B cell (primary cell): ENCODE measurements at places on chromosomes 3 and 15. TPM values are rescaled to one million over a fixed set of nuclear protein-coding genes. Genes with fewer than 3 reads are reported as not detected.

The LSAMP gene
- polyA plus RNA-seq: not detected in 2 replicates

The MST1R gene
- 0.92 and 1.7 TPM in 2 replicates for polyA plus RNA-seq

The MAGEL2 gene
- polyA plus RNA-seq: not detected in 2 replicates

The CHL1 gene
- 5.4 and 6.2 TPM in 2 replicates for polyA plus RNA-seq

DNA sequence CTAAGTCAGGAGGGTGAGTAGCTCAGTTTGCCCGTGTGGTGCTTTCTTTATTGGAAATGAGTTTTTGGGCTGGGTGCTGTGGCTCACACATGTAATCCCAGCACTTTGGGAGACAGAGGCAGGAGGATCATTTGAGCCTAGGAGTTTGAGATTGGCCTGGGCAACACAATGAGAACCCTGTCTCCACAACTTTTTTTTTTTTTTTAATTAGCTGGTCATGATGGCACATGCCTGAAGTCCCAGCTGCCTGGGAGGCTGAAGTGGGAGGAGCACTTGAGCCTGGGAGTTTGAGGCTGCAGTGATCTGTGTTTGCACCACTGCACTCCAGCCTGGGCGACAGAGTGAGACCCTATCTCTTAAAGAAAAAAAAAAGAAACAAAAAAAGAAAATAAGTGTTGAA is 174.9 kb downstream of the NSMCE3 start:
- no peak for DNase-seq
- H3K4me1 ChIP-seq: no peaks in the 10 kb centered on the region
- H3K27me3 ChIP-seq: no peaks in the 10 kb centered on the region
- no peaks in the 10 kb centered on the region for H3K36me3 ChIP-seq
- H3K27ac ChIP-seq: no peak overlapping the region

DNA sequence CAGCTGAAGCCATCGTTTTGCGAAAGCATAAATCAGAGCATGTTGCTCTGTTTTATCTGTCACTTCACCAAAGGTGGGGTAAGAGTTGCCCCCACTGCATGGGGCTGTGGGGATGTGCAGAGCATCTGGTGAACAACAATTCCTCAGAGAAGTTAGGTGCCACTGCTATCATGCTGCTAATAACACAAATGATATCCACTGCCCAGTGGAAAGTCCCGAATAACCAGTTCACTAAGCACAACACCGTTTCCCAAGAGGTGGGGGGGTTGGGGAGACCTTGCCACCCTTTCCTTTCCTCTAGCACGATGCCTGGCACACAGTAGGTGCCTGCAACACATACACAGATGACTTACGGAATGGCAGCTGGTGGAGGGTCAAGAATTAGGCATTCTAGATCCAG is 38.6 kb downstream of the FAM3D start:
- peaks cover 5% of the 10 kb centered on the region for H3K4me1 ChIP-seq
- H3K4me3 ChIP-seq: no peak overlapping the region
- H3K27me3 ChIP-seq: no peaks in the 10 kb centered on the region
- H3K36me3 ChIP-seq: no peaks in the 10 kb centered on the region
- DNase-seq: no peak

DNA sequence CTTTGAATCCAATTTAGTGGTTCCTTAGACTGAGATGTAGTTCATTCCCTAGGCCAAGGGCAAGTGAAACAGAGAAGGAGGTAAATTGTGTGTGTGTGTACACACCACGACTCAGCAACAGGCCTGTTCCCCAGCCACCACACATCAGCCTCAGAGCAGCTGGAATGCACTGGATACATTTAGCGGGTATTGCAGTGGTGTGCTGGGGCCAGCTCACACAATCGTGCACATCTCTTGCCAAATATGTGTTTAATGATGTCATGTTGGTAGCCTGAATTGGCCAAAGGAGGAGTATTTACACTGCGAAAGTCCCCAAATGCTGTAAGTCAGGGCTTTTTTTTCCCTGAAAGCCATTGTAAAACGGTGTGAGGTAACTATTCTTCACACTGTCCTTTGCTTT is 82.3 kb downstream of the RBPMS2 start:
- DNase-seq: no peak
- H3K4me1 ChIP-seq: peaks cover 40% of the 10 kb centered on the region
- peaks cover 33% of the 10 kb centered on the region for H3K36me3 ChIP-seq
- H3K27ac ChIP-seq: peak overlapping the region; percentile 90
- H3K4me3 ChIP-seq: no peak overlapping the region
- H3K27me3 ChIP-seq: no peaks in the 10 kb centered on the region

GRCh38 chr3:157572559-157573270 is 69.5 kb upstream of the VEPH1 start:
- no peak overlapping the region for H3K4me3 ChIP-seq
- DNase-seq: peak; percentile 35
- no peaks in the 10 kb centered on the region for H3K36me3 ChIP-seq
- H3K27me3 ChIP-seq: peaks cover 3% of the 10 kb centered on the region

DNA sequence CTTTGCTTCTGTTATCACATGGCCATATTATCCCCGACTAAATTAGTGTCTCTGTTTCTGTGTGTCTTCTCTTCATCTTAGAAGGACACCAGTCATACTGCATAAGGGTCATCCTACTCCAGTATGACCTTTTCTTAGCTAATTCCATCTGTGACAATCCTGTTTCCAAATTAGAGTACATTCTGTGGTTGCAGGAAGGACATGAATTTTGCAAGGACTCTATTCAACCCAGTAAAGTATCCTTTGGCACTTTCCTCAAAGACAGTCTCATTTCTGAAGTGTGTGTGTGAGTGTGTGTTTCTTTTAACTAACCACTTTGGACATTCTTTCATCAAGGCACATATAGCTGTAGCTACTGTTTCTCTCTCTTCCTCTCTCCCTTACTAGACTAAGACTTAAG is 15.2 kb upstream of the MME start:
- no peak overlapping the region for H3K27ac ChIP-seq
- H3K4me1 ChIP-seq: no peaks in the 10 kb centered on the region
- H3K4me3 ChIP-seq: no peak overlapping the region
- no peak for DNase-seq
- no peaks in the 10 kb centered on the region for H3K27me3 ChIP-seq

GRCh38 chr15:63402498-63403253 is 21.0 kb upstream of the CA12 start:
- H3K4me3 ChIP-seq: no peak overlapping the region
- DNase-seq: peak; percentile 55

- no peak overlapping the region for H3K27ac ChIP-seq
- no peaks in the 10 kb centered on the region for H3K4me1 ChIP-seq
- H3K27me3 ChIP-seq: no peaks in the 10 kb centered on the region
These were observed 17.6 kb upstream of the APOD start for GRCh38 chr3:195601382-195601781.

DNA sequence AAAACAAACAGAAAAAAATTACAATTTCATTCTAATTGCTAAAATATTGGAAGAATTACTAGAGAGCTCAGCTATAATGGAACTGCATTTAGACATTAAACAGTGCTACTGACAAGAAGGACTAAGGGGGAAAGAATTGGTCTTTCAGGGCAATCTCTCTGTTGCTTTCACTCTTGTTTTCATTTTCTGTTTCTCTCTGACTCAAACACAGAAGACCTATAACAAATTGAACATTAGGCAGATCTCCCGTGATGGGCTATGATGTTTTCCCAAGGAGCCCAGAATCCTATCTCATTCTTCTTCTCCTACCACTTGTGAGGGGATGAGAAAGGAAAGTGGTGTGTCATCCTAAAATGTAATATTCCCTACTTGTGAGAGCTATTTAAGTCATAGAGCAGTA is 358.0 kb upstream of the TGFBR2 start:
- H3K27ac ChIP-seq: no peak overlapping the region
- no peaks in the 10 kb centered on the region for H3K4me1 ChIP-seq
- H3K4me3 ChIP-seq: no peak overlapping the region
- H3K27me3 ChIP-seq: no peaks in the 10 kb centered on the region
- peak; percentile 17 for DNase-seq

The SPG11 gene
- polyA plus RNA-seq: 134 and 159 TPM in 2 replicates

- H3K27me3 ChIP-seq: no peaks in the 10 kb centered on the region
- peaks cover 3% of the 10 kb centered on the region for H3K4me1 ChIP-seq
- DNase-seq: no peak
These were observed 17.6 kb downstream of the EXOSC7 start for GRCh38 chr3:44993471-44994205.

- no peak for DNase-seq
- no peaks in the 10 kb centered on the region for H3K27me3 ChIP-seq
- H3K4me1 ChIP-seq: no peaks in the 10 kb centered on the region
- H3K36me3 ChIP-seq: no peaks in the 10 kb centered on the region
- H3K4me3 ChIP-seq: no peak overlapping the region
These were observed 87.3 kb upstream of the THBS1 start for GRCh38 chr15:39493424-39494067.

The THSD4 gene
- polyA plus RNA-seq: not detected in 2 replicates

The KY gene
- polyA plus RNA-seq: not detected in 2 replicates

DNA sequence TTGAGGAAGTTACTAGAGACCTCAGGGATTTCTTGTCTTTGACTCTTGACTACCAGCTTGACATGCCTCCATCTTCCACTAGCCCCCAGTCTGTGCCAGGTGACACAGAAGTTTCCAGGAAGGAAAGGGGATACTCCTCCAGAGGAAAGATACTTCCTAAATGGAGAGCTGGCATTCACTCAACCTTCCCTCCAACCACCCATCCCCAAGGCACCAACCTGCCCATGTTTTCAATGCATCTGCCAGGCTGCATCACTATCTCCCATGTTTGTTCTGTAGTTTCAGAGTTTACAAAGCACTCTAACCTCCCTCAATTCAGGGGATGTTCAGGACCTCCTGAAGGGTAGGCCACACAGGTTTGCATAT is 198.4 kb upstream of the LPP start:
- no peak for DNase-seq
- no peak overlapping the region for H3K4me3 ChIP-seq
- no peaks in the 10 kb centered on the region for H3K27me3 ChIP-seq

The PIK3R4 gene
- 23.9 and 25.2 TPM in 2 replicates for polyA plus RNA-seq

GRCh38 chr3:171711461-171712170 is 98.7 kb downstream of the PLD1 start:
- H3K27ac ChIP-seq: no peak overlapping the region
- no peaks in the 10 kb centered on the region for H3K36me3 ChIP-seq
- H3K27me3 ChIP-seq: no peaks in the 10 kb centered on the region
- H3K4me1 ChIP-seq: no peaks in the 10 kb centered on the region
- DNase-seq: no peak
- H3K4me3 ChIP-seq: no peak overlapping the region
